ENCODE measurements at places on chromosomes 2 and 18.
A peak's percentile ranks its signal among the peaks of the same experiment; 100 is the strongest.

DNA sequence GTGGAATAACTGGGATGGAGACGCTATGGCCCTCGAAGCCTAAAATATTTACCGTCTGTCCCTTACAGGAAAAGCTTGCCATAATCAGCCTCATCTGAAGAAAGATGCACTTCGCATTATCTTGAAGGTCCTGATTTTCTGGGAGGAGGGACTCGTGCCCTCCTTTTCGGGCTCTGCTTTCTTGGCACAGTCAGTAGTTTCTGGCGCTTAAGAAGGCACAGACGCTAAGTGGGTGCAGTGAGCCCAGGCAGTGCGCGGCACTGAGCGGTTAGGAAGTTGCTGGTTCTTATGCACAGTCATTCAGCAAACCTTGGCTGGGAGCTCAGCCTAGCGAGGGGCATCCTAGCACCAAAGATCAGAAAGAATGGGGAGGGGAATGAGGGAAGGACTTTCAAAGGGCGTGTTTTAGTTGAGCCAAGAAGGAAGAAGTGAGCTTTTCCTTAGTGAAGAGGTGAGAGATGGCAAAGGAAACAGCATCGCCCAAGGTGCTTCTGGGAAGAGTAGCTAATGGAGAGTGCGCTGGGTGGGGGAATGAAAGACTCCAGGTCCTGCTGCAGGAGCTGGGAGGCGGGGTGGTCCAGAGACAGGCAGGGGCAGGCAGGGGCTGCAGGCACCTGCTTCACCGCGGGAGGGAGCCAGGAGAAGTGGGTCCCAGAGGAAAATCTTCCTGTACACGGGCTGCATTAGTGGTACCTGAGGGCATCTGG, 64.1 kb downstream of the ZCCHC2 start:
- DNase-seq: no peak

DNA sequence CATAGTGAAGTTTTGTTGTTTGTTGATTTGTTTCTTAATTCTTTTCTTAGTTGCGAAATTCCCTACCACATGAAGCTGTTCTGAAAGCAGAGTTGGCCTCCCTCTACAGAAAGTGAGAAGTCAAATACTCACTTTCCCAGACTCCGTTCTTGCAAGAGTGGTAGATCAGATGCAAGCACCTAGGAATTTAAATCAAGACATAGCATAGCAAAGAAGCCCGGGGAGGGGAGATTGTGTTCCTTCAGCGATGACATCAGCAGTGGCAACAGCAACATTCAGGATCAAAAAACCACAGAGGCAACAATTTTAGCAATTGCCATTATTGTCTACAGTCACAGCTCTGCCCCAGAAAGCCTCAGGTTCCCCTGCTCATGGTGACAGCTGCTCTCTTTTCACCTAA, 580.0 kb downstream of the RNF144A start:
- no peak for DNase-seq

GRCh38 chr18:8938817-8939216, 163.7 kb upstream of the NDUFV2 start:
- DNase-seq: no peak

DNA sequence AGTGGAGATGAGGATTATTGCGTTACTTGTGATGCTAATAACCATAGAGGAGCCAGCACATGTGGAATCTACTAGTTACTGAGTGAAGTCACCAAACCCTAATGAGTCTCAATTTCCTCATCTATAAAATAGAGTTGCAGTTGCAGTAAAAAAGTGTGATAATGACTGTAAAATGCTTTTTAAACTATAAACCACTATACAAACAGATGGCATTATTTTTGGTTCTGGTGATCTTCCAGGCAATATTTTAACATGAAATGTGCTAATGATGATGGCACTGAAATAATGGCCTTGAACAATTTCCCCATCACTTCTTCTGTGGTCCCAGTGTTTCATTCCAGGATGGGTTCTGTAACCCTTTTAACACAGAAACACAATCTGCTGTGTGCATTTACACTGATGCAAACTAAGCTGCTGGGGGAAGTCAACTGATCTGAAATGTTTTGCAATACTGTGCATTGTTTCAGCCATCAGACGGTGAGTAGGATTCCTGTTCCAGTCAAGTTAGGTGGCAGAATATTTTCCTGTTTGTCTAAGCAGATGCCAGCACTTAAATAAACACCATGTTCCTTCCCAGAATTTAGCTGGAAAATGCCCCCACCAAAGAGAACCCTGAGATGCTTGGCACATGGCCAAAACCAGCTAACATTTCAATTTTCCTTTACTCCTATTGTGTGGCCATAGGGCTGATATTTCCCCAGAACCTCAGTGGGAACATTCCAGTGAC, 52.6 kb downstream of the TACR1 start:
- DNase-seq: no peak

- peak; percentile 9 for DNase-seq
Observed at GRCh38 chr18:21703241-21703820, 1.2 kb downstream of the ABHD3 start.

DNA sequence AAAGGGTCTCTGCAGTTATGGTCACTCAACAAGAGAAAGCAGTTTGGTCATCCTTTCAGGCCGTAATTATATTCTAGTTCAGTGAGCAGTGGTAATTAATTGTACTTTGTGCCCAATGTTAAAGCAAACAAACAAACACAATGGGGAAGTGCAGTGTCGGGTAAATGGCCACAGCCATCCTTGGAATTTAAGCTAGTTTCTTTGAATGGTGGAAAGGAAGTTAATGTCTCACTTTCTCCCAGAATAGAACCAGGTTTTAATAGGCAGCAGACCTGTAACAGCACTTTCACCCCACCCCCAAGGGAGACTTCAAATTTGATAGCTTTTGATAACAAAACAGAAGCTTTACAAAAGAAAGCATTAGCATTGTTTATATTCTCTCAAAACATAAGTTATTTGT, 20.0 kb upstream of the ITGAV start:
- DNase-seq: no peak

All from T follicular helper cell (primary cell).